GM06990 (cell line): ENCODE measurements at places on chromosomes 3 and 15.

DNA sequence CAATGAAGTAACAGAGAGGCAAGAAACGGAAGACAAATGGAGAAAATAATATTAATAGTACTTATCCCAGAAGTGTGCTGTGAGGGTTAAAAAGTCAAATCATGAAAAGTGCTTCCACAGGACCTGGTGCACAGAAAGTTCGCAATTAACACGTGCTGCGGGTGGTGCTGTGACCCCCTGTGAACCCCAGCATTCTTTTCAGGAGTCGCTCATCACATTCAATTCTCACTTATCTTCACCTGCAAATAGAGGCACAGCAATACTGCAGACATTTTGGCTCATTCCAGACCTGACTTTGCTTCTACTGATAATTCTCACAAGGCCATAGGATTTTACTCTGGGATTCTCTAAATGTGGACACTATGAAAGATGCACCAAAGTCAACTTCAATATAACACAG lies 584.4 kb downstream of the GRM7 start:
- DNase-seq, result no peak

- no peak for DNase-seq
These were observed 177.3 kb upstream of the WNT5A start for GRCh38 chr3:55664387-55664786.

- DNase-seq, result no peak
These were observed 27.2 kb downstream of the NPHP3 start for GRCh38 chr3:132694991-132695390.

- DNase-seq, result no peak
These were observed 3.3 kb downstream of the P2RY14 start for GRCh38 chr3:151275091-151275490.

GRCh38 chr3:131361464-131362421 lies 19.8 kb upstream of the NUDT16 start:
- DNase-seq, result peak; percentile 9

- DNase-seq, result no peak
These were observed 347.5 kb upstream of the RBMS3 start for GRCh38 chr3:28933337-28933736.

DNA sequence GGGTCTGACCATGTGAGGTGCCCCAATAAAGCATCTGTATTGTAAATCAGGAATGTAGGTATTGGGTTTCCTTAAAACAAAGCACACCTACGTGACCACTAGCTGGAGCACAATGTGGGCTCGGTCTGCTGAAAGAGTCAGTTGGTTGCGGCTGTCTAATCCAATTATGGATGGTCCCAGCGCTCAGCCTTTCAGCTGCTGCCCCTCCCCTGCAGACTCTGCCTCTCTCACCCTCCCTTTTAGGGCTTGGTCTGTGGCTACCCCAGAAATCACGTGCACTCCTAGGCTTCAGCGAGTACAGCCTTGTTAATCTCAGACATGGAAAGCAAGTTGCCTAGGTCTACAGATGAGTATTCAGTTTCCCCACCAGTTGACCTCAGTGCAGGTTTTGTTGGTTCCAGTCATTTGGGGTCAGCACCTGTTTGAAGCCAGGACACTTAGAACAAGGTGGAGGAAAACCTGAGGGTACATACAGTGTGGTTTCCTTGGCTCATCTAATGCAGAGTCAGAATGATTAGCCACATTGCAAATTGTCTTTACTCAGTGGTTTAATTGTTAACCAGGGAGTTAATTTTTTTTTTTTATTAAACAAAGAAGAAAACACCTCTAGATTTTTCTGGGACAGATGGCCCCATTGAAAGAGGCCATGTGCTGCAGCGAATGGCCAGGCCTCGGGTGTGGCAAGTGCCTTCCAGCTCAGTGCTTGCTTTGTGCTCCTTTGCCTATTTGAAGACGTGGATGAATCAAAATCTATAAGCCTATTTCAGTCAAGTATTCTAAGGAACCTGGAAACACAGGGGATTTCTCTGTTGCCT lies 137.7 kb downstream of the IGF1R start:
- no peak for DNase-seq

- no peak for DNase-seq
These were observed 130.2 kb downstream of the CDIN1 start for GRCh38 chr15:36709653-36710052.

- no peak for DNase-seq
These were observed 21.4 kb downstream of the CALML4 start for GRCh38 chr15:68183616-68184315.

DNA sequence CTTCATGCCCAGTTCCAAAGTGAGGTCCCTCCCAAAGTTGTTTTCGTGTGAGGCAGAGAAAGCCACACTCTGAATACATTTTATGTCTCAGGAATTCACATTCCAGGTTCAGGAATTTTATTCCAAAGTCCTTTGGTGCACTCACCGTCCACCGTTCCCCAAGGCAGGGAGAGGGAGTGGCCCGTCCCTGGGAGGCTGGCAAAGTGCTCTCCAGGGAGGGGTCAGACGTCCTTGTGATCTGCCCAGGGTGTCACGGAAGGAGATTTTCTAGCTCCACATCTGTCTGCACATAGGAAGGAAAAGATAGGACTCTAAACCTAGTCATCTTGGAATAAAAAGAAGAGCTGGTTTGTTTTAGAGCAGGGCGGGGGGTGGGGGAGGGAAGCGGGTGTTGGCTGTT lies 47.9 kb downstream of the KLF13 start:
- no peak for DNase-seq

DNA sequence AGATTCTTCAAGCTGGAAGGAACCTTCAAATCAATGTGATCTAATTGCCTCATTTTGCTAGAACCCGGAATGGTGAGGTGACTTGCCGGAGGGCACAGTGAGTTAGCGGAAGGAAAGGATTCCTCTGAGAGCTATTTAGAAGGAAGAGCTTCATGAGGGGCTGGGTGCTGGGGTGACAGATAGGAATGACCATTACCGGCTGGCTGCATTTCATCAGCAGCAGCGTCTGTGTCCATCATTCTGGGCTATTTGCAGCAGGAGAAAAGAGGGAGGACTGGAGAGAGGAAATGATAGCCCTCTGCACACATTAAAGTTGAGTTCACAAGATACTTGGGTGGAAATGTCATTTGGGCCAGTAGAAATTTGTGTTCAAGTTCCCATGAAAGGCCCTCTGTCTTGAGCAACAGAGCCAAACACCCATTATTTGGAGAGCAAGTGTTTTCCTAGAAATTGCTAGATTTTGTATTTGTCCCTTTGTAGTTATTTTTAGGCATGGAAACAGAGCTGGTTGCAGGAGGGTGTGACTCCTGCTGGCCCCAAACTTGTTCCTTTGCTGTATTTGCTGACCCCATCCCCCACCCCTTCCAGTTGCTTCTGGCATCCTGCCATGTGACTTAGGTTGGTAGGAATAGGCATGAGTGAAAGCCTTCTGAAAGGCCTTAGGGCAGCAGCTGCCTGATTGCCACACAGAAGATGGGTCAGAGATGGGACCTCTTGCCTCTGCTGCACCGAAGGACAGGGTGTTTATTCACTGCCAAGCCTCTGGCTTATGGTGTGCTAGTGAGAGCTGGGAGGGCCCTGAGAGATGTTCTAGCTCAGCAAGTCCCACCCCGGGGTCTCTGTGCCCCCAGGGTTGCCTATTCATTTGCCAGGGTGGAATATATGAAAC lies 87.5 kb upstream of the PLXNA1 start:
- no peak for DNase-seq

GRCh38 chr3:99753268-99753975 lies 64.2 kb upstream of the CMSS1 start:
- peak; percentile 13 for DNase-seq

DNA sequence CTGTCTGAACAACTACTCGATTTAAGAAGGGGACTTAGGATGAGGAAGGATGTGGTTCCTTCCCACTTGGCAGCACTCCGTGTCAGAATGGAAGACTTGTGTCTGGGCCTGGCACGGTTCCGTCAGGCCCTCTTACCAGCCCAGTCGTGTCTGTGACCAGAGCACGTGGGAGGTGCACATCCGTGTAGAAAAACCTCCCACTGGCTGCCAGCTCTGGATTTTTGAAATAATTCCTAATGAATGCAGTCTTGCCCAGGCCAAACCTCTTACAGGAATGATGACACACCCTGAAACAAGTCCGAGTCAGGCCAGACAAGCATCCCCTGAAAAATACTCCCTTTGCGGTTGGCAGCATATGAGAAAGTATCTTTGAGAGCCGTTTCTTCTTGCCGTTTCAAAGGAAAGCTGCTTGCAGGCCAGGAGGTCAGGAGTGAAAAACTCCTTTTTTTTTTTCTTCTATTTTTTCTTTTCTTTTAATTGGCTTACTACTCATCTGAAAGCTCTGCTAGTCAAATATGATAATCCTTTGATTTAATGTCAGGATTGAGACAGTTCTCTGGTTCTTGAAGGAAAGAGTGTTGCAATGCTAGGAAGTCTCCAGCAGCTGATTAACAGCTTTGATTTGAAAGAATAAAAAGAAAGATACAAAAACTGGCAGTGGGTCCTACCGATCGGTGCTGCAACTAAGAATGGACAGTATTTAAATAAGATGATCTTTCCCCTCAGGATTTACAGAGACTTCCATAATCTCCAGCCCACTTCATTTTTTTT lies 19.8 kb downstream of the IL1RAP start:
- DNase-seq, result no peak

DNA sequence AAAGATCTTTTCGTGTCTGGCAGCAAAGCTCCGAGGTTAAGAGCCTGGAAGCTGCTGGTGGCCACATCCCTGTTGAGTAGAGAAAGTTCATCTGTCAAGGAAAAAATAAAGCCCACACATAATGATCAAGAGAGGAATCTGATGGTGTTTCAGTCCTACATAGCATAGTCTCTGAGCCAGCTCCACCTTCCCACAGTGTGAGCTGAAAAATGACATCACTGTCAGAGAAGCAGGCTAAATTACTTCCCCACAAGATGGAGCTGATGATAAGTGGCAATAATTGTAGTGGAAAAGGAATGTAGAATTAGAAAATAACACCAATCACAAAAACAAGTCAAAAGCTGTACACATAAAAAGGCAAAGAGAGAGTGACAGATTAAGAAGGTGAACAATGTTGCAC lies 84.5 kb downstream of the AQP9 start:
- no peak for DNase-seq

DNA sequence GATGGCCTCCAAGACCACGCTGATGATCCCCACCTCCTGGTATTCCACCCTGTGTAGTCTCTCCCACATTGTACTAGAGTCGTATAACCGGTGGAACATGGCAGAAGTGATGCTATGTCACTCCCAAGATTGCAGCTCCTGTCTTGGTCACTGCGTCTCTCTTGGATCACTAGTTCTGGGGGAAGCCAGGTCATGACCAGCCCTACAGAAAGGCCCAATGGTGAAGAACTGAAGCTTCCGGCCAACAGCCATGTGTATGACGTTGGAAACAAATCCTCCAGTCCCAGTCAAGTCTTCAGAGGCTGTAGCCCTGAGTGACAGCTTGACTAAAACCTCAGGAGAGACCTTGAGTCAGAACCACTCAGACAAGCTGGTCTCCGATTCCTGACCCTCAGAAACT lies 61.9 kb upstream of the FNDC3B start:
- DNase-seq, result no peak

GRCh38 chr3:72275331-72275751 lies 490.4 kb upstream of the PROK2 start:
- DNase-seq, result no peak

DNA sequence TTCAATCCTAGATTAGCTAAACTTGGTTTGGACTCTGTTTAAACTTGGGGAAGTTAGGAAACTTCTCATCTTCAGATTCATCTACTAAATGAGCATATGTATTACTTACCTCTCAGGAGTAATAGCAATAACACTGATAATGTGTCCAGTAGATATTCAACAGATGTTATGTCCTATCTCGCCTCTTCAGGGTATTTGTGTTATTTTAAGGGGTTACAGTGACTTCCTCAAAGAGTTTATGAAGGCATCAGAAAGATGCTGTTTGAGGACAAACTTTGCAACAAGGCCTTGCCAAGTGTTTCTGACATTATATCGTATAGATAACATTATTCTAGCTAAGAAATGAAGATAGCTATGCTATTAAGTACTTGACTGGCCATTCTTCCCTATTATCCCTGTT lies 522.3 kb downstream of the IGSF11 start:
- no peak for DNase-seq

DNA sequence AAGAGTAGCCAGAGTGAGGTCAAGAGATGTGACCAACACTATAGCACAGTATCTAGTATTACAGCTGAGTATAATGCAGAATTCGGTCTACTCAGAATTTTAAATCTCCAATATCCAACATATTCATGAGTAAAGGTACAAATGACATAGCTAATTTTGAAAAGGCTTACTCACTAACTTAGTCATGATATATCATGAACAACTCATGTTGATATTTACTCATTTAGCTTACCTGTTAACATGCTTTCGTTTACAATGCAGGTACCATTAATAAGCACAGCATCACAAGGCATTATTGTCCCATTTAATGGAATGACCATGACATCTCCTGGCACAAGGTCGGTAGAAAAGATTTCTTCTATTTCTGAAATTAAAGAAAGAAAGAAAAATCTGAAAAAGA lies 36.9 kb downstream of the ATP13A3 start:
- DNase-seq, result no peak
